SW 1271 (cell line): ENCODE measurements at places on chromosomes 11 and 22.
A peak's percentile ranks its signal among the peaks of the same experiment; 100 is the strongest.

- no peak for DNase-seq
Observed at GRCh38 chr11:127670374-127671119, 670.0 kb upstream of the KIRREL3 start.

- no peak for DNase-seq
Observed at GRCh38 chr11:71381781-71382505, 66.2 kb downstream of the DHCR7 start.

GRCh38 chr11:76313913-76314740, 66.8 kb downstream of the THAP12 start:
- no peak for DNase-seq

DNA sequence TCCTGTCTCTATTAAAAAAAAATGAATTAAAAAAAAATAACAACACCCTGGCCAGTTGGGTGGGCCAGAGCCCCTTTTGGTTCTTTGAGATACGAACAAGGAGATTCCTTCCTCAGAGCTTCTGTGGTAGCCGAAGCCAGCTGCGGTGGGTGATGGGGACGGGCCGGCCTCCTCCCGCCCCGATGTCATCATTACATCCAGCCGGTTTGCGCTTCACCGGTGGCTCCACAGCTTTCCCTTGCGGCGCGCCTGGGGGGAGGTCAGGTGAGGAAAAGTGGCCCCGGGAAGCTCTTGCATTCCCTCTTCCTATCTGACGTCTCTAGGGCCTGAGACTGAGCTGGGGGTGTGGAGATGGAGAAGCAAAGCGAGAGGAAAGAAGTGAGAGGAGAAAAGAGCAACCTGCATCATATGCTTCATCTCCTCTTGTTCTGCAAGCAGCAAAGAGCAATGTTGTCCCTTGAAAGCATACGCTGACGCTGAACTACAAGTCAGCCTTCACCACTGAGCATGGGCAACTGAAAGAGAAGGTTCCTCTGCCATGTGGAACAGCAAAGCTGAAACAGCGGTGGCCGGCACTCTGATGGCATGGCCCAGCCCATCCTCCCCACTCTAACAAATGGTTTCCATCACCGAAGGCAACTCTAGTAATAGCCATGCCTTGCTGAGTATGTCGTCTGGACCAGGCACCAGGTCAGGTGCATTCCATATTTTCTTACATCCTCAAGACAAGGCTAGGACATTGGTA, 6.0 kb downstream of the ADAMTS8 start:
- DNase-seq: no peak

GRCh38 chr11:126186708-126187529, 24.5 kb downstream of the RPUSD4 start:
- DNase-seq: no peak

- no peak for DNase-seq
Observed at GRCh38 chr11:66489636-66490035, 9.4 kb downstream of the DPP3 start.

- peak; percentile 87 for DNase-seq
Observed at GRCh38 chr11:65317025-65317786, 2.5 kb downstream of the CDC42EP2 start.

DNA sequence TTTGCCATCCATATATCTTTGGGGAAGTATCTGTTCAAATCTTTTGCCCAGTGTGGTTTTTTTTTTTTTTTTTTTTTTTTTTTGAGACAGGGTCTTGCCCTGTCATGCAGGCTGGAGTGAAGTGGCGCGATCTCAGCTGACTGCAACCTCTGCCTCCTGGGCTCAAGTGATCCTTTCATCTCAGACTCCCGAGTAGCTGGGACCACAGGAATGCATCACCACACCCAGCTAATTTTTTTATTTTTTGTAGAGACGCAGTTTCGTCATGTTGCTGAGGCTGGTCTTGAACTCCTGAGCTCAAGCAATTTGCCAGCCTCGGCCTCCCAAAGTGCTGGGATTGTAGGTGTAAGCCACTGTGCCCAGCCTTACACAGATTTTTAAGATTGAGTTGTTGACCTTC, 4.8 kb upstream of the FAM118A start:
- no peak for DNase-seq

GRCh38 chr11:91981995-91982394, 242.6 kb upstream of the FAT3 start:
- no peak for DNase-seq

DNA sequence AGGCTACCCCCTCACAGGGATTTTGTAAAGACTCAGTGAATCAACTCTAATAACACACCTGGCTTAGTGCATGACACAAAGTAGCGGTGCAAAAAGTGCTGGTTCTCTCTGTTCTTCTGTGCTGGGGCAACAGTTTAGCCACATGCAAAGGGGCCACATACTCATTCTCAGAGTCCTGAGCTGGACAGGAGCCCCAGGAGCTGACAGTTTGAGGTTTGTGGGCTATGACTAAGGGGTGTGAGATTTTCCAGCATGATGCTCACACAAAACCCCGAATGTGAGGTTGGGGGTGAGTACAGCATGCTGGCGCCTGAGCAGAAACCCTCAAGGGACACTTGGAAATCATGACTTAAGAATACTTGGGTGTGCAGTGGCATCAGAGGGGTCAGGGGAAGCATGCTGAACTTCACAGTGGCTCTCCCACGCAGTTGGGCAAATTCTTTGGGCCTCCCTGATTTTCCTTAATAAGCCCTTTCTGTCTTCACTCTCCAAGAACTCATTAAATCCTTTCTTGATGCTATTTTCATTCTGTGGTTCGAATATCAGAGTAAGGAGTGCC, 31.0 kb downstream of the TMPRSS5 start:
- DNase-seq: no peak

GRCh38 chr11:9982127-9982795, 311.8 kb downstream of the SBF2 start:
- DNase-seq: no peak

GRCh38 chr11:20037396-20038153, 122.7 kb downstream of the DBX1 start:
- no peak for DNase-seq

- no peak for DNase-seq
Observed at GRCh38 chr11:68844801-68845200, 3.1 kb upstream of the CPT1A start.

GRCh38 chr11:123483058-123483457, 53.0 kb downstream of the GRAMD1B start:
- no peak for DNase-seq

DNA sequence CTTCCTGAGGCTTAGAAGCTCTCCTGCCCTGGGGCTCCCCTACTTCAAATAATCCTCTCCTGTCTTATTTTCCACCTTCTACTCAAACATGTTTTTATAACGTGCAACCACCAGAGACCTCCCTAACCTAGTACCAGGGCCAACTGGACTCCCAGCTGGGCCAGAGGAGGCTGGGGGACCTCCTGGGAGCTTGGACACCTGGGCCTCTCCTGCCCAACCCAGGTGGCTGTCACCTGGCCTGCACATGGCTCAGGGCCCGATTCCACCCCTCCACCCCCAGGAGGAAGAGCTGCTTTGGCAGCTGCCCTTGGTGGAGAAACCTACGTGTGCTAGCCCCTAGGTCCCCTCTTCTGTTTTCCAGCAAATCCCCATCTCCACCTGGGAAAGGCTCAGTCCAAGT, 105.2 kb downstream of the ABTB2 start:
- no peak for DNase-seq

DNA sequence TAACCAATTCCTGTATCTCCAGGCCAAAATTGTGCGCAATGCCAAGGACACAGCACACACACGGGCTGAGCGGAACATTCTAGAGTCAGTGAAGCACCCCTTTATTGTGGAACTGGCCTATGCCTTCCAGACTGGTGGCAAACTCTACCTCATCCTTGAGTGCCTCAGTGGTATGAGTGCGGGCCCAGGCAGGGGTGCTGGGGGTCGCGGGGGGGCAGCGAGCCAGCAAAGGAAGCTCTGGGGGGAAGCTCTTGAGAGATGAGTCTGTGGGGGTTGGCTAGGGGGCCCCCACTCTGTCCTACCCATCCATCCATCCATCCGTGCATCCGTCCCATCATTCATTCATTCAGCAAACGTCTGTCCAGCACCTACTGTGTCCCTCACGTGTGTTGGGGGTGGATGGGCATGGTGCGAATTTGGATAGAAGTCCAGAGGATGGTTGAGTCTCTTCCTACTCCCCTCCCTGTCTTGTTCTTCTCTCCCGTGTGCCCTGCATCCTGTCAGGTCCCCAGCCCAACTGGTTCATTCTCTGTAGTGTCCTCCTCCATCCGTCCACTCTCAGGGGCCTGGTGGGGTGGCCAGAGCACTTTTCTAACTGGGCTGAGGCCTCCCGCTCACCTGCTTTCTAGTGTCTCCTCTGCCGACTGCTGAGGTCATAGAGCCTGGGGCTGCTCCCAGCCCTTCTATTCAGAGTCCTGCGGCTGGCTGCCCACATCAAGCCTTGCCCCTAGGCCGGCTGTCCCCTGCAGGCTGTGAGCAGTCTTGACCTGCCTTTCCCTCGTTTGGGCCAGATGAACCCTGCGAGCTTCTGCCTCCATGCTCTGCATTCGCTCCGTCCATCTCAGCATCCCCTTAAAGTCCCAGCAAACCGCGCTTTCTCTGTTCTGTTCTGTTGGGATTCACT, 3.3 kb downstream of the RPS6KB2 start:
- DNase-seq: no peak

- no peak for DNase-seq
Observed at GRCh38 chr11:73367482-73368024, 8.6 kb upstream of the RELT start.

DNA sequence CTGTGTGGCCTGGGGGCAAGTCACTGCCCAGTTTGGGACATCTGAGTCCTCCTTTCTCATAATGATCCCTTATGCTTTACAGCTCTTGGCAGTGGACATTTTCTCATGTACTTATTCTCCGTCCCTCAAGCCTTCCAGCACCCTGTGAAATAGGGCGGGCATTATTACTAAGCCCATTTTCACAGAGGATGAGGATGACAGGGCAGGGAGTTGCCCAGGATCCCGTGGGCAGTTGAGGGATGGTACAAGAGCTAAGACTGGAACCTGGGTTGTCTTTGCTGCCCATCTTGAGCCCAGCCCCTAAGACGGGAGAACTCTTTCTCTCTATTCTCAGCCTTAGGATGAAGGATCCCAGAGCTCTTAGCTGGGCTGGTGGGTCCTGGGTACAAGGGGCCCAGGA, 11.2 kb downstream of the CD82 start:
- no peak for DNase-seq

DNA sequence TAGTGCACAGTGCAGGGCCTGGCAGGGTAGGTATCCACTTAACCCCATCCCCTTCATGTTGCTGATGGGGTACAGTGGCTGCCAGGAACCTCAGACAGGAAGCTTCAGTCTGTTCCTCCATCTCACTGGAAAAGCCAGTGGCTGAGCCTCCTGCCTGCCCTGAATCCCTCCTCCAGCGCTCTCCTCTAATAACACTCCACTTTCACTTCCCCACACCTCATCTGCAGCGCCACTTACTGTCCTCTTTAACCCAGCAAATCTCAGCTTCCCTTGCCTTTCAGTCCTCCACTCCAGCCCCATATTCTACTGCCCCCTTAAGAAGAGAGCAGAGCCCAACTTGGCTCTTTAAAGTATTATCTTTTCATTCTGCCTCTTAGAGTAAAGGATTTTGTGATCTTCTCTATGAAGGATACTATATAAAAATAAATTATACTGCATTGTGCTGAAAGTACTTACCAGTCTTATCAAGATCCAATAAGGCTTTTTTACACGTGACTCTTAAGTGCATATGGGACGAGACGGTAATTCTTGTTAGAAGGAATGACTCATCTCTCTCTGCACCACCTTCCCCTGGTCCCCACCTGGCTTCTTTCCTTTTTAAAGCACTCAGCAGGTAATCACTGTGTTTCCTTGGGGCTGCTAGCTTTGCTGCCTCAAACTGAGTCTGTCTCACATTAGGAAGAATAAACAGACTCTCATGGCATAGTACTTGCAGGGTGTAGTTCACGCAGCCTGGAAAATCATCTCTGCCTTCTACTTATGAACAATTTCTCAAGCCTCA, 238.0 kb upstream of the NARS2 start:
- no peak for DNase-seq

GRCh38 chr22:24184057-24184798, 2.9 kb downstream of the SUSD2 start:
- DNase-seq: no peak

DNA sequence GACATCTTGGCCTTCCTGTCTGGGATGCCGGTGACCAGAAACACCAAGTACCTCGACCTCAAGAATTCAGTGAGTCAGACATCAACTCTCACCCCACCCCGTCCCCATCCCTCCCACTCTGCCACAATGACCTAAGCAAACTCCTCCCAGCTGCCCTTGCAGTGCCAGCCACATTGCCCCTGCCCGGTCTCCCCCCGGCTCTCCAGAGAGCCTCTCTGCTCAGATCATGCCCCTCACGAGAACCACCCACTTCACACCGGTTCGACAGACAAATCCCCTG, 23.6 kb upstream of the MYRF start:
- DNase-seq: no peak

DNA sequence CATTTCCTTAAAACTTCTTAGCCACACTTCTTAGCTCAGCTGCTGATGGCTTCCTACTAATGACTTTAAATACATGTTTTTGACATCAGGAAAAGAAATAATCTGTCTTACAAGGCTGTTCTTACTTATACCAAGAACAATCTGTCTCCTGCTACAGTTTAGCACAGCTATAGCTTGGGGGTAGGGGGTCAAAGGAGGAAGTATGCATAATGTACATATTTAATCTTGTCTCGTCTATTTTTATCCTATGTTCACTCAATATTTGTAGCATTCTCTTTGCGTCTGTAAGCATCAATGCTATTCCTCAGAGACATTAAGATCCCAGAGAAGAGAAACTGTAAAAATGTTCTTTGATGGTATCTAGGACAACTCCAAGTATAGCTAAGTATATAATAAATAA, 96.0 kb downstream of the KIRREL3 start:
- no peak for DNase-seq

GRCh38 chr22:46379066-46379930, 43.8 kb downstream of the TRMU start:
- DNase-seq: no peak

DNA sequence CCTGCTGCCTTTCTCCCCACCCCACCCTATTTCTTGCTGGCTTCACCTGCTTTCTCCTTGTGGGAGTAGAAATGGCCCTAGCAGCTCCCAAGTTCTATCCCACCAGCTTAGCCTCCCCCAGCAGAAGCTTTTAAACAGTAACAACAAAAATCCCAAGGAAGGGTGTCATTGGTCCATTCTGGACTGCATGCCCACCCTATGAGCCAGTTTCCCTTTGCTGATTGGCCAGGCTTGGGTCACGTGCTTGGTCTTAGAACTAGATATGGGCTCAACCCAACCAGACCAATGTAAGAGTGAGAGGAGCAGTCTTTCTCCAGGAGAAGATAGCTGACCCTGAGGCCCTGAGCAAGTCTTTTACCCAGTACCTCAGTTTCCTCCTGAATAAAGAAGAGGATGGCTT, 2.3 kb downstream of the MTFP1 start:
- no peak for DNase-seq

DNA sequence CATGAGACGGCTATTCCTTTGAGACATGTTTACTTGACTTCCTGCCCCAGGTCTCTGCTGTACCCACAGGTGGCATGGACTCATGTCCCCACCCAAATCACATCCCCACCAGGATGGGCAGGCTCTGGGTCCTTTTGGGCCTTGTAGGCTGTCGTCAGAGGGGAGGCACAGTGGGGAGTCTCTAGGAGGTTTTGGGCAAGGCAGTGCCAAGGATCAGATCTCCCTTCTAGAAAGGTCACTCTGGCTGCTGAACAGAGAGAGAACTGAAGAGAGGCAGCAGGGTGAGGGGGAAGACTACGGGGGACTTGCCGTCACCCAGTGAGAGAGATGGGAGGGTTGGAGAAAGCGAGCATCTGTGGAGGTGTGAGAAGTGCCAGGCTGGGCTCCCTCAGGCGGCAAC, 4.6 kb upstream of the KCNQ1OT1 start:
- no peak for DNase-seq
